ENCODE measurements at places on chromosomes 3 and 15. TPM values are rescaled to one million over a fixed set of nuclear protein-coding genes. Genes with fewer than 3 reads are reported as not detected.

The ZNF662 gene
- 1.3 TPM for total RNA-seq

The MYEF2 gene
- total RNA-seq = 56.5 TPM

The RPUSD3 gene
- 59.2 TPM for total RNA-seq

The BFSP2 gene
- total RNA-seq = not detected

The ATP6V1A gene
- 61.6 TPM for total RNA-seq

The RBP2 gene
- not detected for total RNA-seq

The TRAK1 gene
- total RNA-seq = 32.0 TPM

The SCAMP5 gene
- 24.3 TPM for total RNA-seq

The ESYT3 gene
- total RNA-seq = 6.8 TPM

The IL5RA gene
- not detected for total RNA-seq

The TMEM212 gene
- total RNA-seq = not detected

The RASL12 gene
- total RNA-seq = 27.2 TPM

The ASB14 gene
- total RNA-seq = not detected

The SPINT1 gene
- total RNA-seq = 137 TPM

The PLAAT1 gene
- 4.4 TPM for total RNA-seq

The GABRA5 gene
- total RNA-seq = 5.7 TPM

The SST gene
- total RNA-seq = not detected

The GPR156 gene
- 1.4 TPM for total RNA-seq

The ULK4 gene
- total RNA-seq = 17.9 TPM

The ADAMTS17 gene
- total RNA-seq = 0.82 TPM

The TNNC1 gene
- 64.6 TPM for total RNA-seq

The GOLGA6L10 gene
- total RNA-seq = 10.4 TPM

The SNAP23 gene
- total RNA-seq = 68.8 TPM

The CRTAP gene
- 180 TPM for total RNA-seq

The CD200 gene
- 59.4 TPM for total RNA-seq

The GOLGA6D gene
- 0.14 TPM for total RNA-seq

The SEMA4B gene
- total RNA-seq = 25.1 TPM

The SAMMSON gene
- total RNA-seq = 0.55 TPM

The RTP3 gene
- total RNA-seq = not detected

The MYH15 gene
- not detected for total RNA-seq

The CYP1A2 gene
- total RNA-seq = not detected

The C3orf85 gene
- not detected for total RNA-seq

The XCR1 gene
- total RNA-seq = not detected

The SECISBP2L gene
- 41.2 TPM for total RNA-seq

The RPSA gene
- 1,584 TPM for total RNA-seq

The CCR2 gene
- total RNA-seq = not detected

The SERINC4 gene
- 0.15 TPM for total RNA-seq

The TAGLN3 gene
- 1.1 TPM for total RNA-seq

The ERICH6 gene
- not detected for total RNA-seq

The SLCO2A1 gene
- 134 TPM for total RNA-seq

The ADPRH gene
- 7.8 TPM for total RNA-seq

The TEX9 gene
- total RNA-seq = 8.7 TPM

The LINS1 gene
- 4.6 TPM for total RNA-seq

The PP2D1 gene
- not detected for total RNA-seq

The SEC22C gene
- total RNA-seq = 35.2 TPM

The NECTIN3 gene
- 14.2 TPM for total RNA-seq

The PML gene
- 28.9 TPM for total RNA-seq

The LIPC gene
- not detected for total RNA-seq

The CHMP2B gene
- 43.6 TPM for total RNA-seq

The KY gene
- total RNA-seq = not detected

The ILDR1 gene
- 2.0 TPM for total RNA-seq

The PRSS50 gene
- 5.2 TPM for total RNA-seq

The FES gene
- 23.0 TPM for total RNA-seq

The ZNF80 gene
- not detected for total RNA-seq

The NCEH1 gene
- 16.5 TPM for total RNA-seq

Measured in endodermal cell (in vitro differentiated cells).